ENCODE measurements at places on chromosomes 16 and 17. TPM values are rescaled to one million over a fixed set of nuclear protein-coding genes. Genes with fewer than 3 reads are reported as not detected.
A peak's percentile ranks its signal among the peaks of the same experiment; 100 is the strongest.

DNA sequence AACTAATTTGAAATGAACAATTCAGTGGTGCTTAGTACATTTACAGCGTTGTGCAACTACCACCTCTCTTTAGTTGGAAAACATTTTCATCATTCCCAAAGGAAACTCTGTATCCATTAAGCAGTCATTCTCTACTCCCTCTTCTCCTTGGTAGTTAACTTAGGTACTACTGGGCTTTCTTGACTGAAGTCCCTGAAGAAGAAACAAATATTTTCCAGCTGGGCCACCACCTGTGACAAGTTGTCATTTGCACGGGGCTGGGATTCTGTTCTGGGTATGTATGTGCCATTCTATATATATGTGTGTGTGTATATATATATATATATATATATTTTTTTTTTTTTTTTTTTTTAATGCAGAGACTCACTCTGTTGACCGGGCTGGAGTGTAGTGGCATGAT is 15.4 kb upstream of the RMI2 start:
- no peak for DNase-seq

DNA sequence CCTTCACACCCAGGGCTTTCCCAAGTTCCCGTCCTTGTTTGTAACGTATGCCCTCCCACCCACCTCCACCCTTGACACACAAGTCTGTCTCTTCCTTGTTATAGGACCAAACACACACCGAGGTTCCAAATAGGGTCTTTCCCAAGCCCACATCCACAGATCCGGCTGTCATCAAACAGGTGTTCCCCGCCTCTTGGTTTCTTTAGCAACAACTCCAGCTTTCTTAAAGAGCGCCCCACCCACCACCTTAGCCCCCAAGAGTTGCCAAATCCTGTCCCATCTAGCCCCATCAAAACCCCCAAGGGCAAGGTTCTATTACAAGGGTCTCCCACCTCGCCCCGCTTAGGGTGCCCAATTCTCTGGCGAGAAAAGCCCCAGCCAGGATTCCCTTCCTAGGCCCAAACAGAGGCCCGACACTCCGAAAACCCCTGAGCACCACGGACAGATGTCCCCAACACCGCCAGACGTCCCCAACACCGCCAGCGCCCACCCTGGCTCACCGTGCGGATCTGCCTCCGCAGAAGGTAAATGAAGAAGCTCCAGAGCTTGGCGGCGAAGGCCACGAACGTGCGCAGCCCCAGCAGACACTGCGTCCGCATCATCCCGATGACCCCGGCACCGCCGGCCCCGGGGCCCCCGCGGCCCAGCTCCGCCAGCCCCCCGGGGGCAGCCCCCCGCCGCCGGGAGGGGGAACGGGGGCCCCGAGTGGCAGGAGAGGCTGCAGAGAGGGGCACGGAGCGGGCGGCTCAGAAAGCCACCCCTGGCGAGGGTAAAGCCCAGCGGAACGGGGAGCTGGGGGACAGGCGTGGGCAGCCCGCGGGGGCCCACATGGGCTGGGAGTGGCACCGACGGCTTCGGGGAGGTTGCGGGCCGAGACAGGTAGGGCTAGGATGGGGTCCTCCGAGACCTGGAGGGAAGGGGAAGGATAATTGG is 573 bp downstream of the CTDNEP1 start:
- peak; percentile 48 for DNase-seq

GRCh38 chr16:88784074-88784855 is 755 bp downstream of the PIEZO1 start:
- DNase-seq: peak; percentile 82

- no peak for DNase-seq
Measured at GRCh38 chr17:80431246-80432195, 16.6 kb downstream of the ENDOV start.

- no peak for DNase-seq
Measured at GRCh38 chr17:17146786-17147406, 59.2 kb downstream of the PLD6 start.

DNA sequence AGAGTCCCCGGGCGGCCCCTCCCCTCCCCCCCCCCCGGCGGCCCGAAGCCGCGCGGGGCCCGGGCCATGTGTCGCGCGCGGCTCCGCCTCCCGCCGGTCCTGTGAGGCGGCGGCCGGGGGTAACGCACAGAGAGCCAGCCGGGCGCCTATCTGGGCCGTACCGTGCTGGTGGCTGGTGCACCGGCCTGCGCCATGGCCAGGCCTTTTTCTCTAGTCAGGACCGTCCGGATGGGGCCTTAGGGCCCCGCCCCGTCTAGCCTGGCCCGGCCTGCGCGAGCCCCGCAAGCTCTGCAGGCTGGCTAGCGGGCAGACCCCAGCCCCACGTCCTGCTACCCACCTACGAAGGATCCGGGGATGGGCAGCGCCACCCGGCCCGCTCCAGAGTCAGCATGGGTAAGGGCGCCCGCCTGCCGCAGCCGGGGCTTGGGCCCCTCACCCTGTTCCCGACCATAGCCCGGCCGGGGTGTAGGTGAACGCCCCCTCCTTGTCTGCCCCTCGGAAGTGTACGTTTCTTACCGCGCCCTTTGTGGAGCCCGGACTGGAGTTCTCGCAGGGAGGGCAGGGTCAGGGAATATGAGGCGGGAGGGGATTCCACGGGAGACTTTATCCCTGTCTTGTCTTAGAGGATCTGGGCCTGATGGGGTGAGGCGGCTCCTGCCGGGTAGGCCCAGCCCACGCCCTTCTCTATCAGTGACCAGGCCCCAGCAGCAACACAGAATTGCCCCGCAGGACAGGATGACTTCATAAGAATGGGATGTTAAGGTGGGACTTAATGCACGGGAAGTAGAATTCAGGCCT is at the start of gene CENPT:
Gene CENPT (minus strand): TSS at position 630 of the 798 bp plus-strand sequence. CDS start 13,834 bp downstream, outside the sequence.
- DNase-seq: peak; percentile 74

- DNase-seq: no peak
Measured at GRCh38 chr17:3475812-3476610, at the start of gene ASPA. Gene ASPA, plus strand, starts transcription at chr17:3475997. Its CDS starts 163 bp downstream, at chr17:3476160.

GRCh38 chr17:11990363-11990983 is 6.8 kb downstream of the ZNF18 start:
- no peak for DNase-seq

- DNase-seq: no peak
Measured at GRCh38 chr17:44473367-44473766, 29.8 kb downstream of the GPATCH8 start.

- peak; percentile 63 for DNase-seq
Measured at GRCh38 chr17:40068917-40069750, 6.4 kb downstream of the THRA start.

- DNase-seq: peak; percentile 60
Measured at GRCh38 chr16:17273142-17273561, 197.6 kb downstream of the XYLT1 start.

DNA sequence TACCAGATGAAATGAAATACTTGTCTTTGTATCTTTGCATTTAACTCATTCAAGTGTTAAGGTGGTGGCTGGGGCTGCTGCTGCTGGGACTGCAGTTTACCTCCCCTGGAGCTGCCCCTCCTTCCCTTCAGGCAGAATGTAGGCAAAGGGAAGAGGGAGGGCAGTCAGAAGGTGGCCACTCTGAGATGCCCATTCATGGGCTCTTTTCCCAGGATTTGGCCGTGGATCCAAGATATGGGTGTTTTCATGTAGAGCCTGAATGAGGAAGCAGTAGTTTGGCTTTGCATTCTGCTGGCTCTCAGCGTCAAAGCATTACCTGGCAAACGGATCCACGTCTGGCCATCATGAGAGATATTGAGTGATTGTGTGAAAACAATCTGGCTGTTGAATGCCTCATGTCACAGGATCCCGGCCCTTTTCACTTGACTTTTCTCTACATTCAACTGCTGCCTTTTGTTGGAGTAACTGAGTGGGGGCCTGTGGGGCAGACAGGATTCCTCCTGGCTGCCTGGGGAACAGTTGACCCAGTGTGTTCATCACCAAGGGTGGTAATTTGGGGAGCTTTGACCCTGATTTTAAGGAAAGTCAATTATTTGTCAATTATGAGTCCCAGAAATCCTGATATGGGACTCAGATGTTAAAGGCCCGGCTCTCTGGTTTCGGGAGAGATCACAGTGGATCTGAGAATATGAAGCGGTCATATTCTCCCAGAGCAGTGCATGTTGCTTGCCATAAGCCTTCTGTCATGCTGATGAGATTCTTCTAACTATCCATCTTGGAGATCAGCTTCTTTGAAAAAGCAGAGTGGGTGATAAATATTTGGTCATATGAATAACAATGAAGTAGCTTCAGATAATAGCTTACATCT is 236.8 kb downstream of the IRX3 start:
- no peak for DNase-seq

- peak; percentile 29 for DNase-seq
Measured at GRCh38 chr17:19718613-19719354, 2.4 kb upstream of the SLC47A2 start.

Gene IL34
- total RNA-seq: 2.0 TPM

Gene TRIM72
- total RNA-seq: not detected

Gene CRISPLD2
- total RNA-seq: under 0.01 TPM

Gene SLC13A2
- not detected for total RNA-seq

Gene RSPRY1
- 31.6 TPM for total RNA-seq

Gene PIK3R6
- total RNA-seq: not detected

Gene TMEM238L
- not detected for total RNA-seq

Gene CUEDC1
- 4.6 TPM for total RNA-seq

Gene TNFRSF12A
- total RNA-seq: 44.2 TPM

Gene MYH10
- 245 TPM for total RNA-seq

All from lung microvascular endothelial cell (primary cell).